ENCODE measurements at places on chromosomes 7 and 10. TPM values are rescaled to one million over a fixed set of nuclear protein-coding genes. Genes with fewer than 3 reads are reported as not detected.
A peak's percentile ranks its signal among the peaks of the same experiment; 100 is the strongest.

Gene AKR1B1
- 266 TPM for total RNA-seq

Gene INA
- not detected for total RNA-seq

- peaks cover 41% of the 10 kb centered on the region for H3K4me1 ChIP-seq
- no peaks in the 10 kb centered on the region for H3K36me3 ChIP-seq
- H3K27ac ChIP-seq: peak overlapping the region; percentile 76
- no peak for DNase-seq
- H3K4me3 ChIP-seq: no peak overlapping the region
These were observed 208.4 kb downstream of the DIP2C start for GRCh38 chr10:480928-481552.

DNA sequence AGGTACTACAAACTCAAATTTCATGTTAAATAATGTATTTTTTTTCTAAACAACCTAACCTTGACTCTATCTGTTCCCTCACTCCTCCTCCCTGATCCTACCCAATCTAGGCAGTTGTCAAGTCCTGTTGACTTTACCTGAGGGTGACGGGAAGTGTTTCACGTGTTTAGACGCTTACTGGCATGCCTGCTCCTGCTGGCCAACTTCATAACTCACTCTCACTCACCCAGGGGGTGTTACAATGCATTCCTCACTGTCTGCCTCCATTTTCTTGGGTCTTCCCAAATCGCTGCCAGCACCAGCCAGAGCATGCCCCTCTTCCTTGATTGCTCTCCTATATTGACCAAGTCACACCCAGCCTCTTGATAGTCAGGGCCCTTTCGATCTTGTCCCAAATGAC lies 28.3 kb downstream of the CRCP start:
- H3K27ac ChIP-seq: no peak overlapping the region
- no peak overlapping the region for H3K4me3 ChIP-seq
- H3K27me3 ChIP-seq: no peaks in the 10 kb centered on the region
- peaks cover 80% of the 10 kb centered on the region for H3K36me3 ChIP-seq

Measured in psoas muscle (tissue), 8 donors.